ENCODE measurements at places on chromosomes 7 and 10.

DNA sequence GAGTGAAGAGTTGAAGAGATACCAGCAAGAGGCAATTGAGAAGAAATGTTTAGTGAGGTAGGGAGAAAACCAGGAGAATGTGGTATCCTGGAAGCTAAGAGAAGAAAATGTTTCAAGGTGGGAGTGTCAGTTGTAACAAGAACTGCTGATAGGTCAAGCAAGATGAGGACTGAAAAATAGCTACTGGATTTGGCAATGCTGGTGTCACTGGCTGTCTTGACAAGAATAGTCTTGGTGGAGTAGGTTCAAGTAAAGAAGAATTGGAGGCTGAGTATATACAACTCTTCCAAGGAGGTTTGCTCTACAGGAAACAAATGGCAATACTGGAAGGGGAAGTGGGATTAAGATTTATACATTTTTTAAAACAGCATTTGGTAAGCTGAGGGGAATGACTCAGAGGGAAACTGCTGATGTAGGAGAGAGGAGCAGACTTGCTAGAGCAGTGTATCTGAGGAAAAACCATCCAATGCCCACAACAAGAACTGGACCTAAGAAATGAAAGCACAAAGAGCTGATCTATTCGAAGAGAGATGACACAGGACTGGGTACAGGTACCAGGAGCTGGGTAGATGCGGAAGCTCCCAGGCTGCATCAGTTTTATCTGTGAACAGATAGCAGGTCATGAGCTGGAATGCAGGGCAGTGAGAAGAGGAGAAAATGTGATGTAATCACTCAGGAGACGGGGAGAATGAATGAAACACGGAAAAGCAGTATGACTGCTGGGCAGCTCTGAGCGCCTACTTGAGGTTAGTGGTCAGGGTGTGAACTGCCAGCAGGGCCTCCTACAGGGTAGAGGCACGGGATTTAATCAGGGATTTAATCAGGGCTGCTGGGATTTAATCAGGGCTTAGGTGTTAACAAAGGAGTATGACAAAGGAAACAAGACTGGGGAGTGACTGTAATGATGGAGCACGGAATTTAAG lies 34.5 kb downstream of the FAM25A start:
- no peak for DNase-seq

GRCh38 chr7:50704844-50705243 lies 77.9 kb downstream of the GRB10 start:
- no peak for DNase-seq

DNA sequence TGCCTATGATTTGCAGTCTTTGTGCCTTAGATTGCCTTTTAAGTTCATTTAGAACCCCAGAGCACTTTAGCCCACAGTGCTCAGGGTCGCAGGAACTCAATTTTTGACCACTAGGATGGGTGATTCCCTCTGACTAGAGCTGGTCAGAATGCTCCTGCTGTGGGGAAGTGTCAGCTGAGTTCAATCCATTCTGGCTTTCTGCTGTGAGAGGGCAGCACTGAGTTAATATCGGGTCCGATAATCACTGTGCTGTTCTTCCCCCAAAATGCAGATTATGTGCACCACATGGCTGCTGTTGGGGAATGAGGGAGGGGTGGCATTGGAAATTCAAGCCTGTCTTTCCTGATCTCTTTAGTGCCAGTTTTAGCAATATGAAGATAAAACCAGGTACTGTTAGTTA lies 886.4 kb downstream of the DNAJB9 start:
- DNase-seq, result no peak

DNA sequence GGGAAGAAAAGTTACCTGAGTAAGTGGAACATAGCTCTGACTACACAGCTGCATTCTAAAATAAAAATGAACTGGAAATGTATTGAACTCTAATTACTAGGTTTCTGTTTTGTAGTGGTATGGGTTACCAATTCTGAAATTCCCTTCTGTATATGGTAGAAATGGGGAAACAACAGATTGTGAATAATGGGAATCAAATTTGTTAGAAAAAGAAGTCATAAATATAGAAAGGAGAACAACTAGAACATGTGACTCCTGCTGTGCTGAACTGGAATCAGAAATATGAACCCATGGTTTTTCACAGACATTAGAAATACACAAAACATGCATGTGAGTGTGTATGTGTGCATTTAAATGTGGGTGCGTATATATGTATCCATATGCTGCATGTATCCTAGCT lies 27.0 kb downstream of the MCMBP start:
- DNase-seq, result no peak

DNA sequence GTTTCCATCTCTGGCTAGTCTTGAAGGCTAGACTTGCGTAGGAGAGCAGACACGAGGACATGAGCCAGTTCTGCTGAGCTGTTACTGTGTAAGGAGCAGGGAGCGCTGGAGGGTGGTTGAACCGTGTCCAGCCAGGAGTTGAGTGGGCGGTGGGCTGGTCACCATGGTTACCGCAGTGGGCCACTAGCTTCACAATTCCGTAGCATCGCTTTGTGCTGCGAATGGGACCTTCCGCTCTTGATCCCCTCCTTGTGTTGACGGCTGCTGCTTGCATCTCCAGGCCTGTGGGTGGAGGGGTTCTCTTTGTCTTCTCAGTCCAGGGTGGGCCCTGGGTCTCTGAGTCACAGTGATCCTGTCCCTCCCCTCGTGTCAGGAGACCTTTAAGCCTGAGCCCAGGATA lies 49.4 kb upstream of the OCM start:
- no peak for DNase-seq

DNA sequence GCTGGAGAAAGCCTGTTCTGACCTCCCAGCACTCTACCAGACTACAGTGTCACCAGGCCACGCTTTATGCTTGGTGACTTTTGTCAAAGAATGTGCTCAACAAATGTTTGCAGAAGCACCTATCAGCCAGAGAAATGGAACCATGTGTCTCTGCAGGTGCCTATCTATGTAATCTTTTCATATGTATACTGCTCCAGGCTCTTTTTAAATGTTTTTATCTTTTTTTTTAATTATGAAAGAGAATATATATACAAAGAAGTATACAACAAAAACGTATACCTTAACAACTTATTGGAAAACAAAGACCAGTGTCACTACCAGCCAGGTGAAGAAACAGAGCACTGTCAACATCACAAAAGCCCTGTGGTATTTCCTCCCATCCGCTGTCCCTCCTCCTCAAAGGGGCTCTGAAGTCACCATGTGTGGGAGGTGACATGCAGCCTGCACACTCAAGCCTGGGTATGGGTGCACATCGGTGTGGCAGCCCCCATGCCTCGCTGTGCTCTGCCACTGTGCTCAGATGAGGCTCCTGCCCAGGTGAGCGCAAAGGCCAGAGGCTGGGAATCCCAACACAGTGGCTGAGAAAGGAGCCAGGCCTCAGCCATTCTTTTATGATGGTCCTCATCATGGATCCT lies 120.6 kb downstream of the CLEC2L start:
- DNase-seq, result no peak

DNA sequence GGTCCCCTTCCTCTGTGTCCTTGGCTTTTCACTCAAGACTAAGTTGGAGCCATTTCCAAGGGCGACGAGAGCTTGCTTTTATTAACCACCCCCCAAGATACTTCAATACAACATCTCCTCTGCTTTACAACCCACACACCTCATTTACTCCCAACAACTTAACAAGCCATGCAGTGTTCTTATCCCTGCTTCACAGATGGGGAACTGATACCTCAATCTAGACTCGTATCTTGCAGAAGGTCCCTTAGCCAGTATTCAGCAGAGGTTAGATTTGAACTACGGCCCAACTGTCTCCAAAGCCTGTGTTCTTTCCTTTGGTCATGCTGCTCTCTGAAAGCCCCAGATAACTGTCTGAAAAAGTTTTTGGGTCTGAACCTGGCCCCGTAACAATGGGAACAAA lies 444.8 kb downstream of the GRID1 start:
- DNase-seq, result no peak

DNA sequence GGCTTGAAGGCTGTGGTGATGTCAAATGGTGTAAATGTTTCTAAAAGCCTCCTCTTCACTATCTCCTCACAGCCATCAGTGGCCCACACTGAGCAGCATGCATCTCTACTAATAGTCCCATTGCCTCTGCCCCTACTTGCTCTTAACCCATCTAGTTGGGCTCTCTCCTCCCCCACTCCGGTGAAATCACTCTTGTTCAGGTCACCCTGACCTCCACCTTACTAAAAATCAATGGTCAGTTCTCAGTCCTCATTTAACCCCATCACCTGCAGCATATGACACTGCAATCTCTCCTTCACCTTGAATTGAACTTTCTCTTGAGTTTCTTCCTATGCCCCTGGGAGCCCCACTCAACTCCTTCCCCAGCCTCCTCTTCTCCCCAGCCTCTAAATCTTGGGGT lies 355.1 kb upstream of the AOAH start:
- DNase-seq, result no peak

DNA sequence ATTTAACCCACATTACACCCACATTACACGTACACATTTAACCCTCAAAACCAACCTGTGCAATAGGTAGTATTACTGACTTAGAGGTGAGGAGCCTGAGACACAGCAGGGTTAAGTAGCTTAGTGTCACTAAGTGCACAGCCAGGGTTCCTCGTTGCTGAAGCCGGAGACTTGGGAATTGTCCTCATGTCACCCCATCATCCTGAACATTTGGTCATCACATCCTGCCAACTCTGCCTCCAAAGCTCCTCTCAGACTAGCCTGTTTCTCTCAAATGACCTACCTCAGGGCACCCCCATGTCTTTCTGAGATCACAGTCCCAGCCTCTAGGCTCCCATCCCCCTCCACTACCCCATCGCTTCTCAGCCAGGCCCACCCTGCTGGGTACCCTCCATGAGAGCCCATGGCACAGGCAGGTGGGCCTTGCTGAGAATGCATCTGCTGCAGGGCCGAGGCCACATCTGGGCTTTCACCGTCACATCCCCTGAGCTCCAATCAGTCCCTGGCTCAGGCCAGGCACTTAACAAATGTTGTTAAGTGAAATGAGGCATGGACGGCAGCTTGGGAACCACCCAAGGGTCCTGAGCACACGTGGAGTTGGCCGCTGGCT lies 21.1 kb upstream of the PCBD1 start:
- DNase-seq, result no peak

GRCh38 chr7:34886856-34887255 lies 150.4 kb downstream of the DPY19L1 start:
- DNase-seq, result no peak

DNA sequence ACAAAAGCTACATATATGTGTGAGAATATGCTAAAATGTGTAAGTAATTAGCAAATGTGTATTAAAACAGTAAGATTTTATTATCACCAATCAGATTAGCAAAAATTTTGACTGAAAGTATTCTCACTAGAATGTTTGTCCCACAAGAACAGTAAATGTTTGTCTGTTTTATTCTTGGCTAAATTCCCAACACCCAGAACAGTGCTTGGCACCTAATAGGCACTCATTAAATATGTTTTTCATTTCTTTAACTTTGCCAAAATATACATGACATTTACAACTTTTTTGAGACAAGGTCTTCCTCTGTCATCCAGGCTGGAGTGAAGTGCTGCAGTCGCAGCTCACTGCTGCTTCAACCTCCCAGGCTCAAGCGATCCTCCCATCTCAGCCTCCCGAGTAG lies 143.6 kb downstream of the EBF3 start:
- no peak for DNase-seq

GRCh38 chr10:49663596-49663995 lies 15.9 kb upstream of the C10orf53 start:
- DNase-seq, result no peak

GRCh38 chr7:21639206-21639868 lies 96.5 kb downstream of the DNAH11 start:
- no peak for DNase-seq

- no peak for DNase-seq
Observed at GRCh38 chr7:1925349-1925748, 255.3 kb downstream of the ELFN1 start.

DNA sequence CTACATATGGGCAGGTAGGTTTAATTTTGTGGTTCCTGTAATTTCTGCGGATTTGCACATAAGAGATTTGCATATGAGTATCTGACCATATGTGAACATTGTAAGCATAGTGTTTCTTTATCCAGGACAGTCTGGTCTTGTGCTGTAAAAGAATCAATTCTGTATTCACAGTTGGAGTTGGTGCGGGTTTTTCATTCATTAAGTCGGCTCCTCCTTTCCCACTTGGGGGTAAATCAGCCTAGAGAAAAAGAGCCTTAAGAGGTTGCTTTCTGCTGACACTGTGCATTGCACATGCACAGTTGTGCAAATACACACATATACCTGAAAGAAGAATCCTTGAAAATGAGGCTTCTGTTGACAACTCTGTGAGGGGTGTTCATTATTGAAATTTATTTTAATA lies 6.1 kb upstream of the CYP26C1 start:
- no peak for DNase-seq

DNA sequence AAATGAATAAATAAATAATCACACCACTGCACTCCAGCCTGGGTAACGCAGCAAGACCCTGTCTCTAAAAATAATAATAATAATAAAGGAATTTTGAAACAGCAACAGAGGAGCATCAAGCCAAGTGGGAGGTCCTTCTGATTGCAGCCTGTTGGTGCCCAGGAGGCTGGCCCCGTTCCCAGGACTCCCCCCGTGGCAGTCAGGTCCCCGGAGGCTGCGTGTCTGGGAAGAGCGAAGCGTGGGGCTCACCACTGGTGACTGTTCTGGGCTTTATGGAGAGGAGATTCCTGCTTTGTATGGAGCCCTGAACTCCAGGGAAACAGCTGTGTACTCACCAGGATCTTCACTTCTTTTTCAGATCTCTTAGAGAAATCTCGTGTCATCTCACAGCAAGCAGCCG lies 19.3 kb upstream of the MYH16 start:
- no peak for DNase-seq

DNA sequence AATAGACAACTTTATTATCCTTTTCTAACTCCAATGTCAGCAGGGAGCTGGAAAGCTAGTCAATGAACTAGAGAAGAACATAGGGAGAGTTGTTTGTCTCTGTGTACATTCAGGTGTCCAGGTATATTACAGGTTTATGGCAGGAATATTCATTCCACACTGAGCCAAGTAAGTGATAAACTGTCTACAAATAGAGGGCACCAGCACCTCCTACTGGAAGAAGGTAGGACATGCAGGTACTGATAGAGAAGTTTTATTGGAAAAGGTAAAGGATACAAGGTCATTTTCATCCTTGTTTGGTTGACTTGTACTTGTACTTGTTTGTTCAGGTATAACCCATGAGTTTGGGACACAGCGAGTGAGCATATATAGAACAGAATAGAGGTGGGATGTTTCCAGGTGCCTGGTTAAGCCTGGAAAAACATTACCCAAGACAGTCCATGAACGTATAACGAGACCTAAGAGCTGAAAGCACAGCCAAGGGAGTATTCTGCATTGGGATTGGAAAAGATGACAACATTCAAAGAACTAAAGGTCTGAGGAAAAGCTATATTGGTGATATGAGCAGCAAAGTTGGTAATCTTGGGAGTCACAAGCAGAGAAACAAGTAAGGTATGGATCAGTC lies 61.4 kb upstream of the PPP1R3C start:
- no peak for DNase-seq

DNA sequence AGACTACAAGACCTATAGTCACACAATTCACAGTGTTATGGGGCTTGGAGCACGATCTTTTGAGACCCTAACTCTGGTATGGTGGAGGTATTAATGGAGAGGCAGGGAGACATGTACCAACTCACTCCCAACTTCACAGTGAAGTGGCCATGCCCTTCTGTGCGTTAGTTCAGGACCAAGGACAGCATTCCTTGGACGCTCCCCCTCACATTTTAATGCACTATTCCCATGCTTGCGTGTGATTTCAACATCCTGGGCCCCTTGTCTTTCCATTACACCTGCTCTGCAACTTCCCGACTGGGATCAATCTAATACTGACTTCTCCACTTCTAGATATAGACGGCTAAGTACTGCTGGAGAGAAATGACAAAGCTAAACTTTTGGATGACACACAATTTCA lies 72.7 kb downstream of the PLCE1 start:
- no peak for DNase-seq

- DNase-seq, result no peak
Observed at GRCh38 chr7:19772306-19772705, 1.1 kb downstream of the TMEM196 start.

- DNase-seq, result no peak
Observed at GRCh38 chr10:125165584-125166573, 5.5 kb upstream of the CTBP2 start.

Measured in activated T-cell treated with anti-CD3 and anti-CD28 coated beads for 4 hours (primary cell).